ENCODE measurements at places on chromosomes 7 and 10.

DNA sequence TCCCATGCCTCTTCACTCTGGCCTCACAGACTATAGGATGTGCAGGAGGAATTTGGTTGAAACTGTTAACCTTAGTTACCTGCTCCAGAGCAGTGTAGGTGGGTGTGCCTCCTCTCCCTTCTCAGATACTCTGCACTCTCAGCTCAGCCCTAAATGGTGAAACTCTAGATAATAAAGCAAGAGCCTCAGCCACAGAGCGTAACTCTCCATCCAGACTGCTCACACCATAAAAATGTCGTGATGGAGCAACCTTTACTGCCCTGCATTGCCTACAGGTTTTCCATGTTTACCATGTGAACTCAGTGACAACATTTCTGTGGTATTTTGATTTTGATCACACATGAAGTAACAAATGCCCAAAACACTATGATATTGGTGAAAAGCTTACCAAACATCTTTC, 227.7 kb downstream of the CREB5 start:
- DNase-seq = no peak
- peaks cover 11% of the 10 kb centered on the region for H3K4me1 ChIP-seq
- no peak overlapping the region for H3K27ac ChIP-seq
- no peaks in the 10 kb centered on the region for H3K36me3 ChIP-seq
- no peak overlapping the region for H3K4me3 ChIP-seq
- no peaks in the 10 kb centered on the region for H3K27me3 ChIP-seq

GRCh38 chr7:137695942-137696341, 150.8 kb downstream of the DGKI start:
- H3K27me3 ChIP-seq = no peaks in the 10 kb centered on the region
- H3K36me3 ChIP-seq = no peaks in the 10 kb centered on the region
- H3K4me3 ChIP-seq = no peak overlapping the region
- no peak overlapping the region for H3K27ac ChIP-seq

GRCh38 chr7:54342458-54342857, 199.7 kb upstream of the VSTM2A start:
- H3K4me3 ChIP-seq = no peak overlapping the region
- H3K27ac ChIP-seq = no peak overlapping the region
- no peak for DNase-seq
- no peaks in the 10 kb centered on the region for H3K27me3 ChIP-seq
- no peaks in the 10 kb centered on the region for H3K4me1 ChIP-seq

GRCh38 chr10:96703358-96703757, 17.0 kb downstream of the PIK3AP1 start:
- peak overlapping the region; percentile 59 for H3K4me3 ChIP-seq
- DNase-seq = peak; percentile 69
- peak overlapping the region; percentile 100 for H3K27ac ChIP-seq
- peaks cover 7% of the 10 kb centered on the region for H3K36me3 ChIP-seq

DNA sequence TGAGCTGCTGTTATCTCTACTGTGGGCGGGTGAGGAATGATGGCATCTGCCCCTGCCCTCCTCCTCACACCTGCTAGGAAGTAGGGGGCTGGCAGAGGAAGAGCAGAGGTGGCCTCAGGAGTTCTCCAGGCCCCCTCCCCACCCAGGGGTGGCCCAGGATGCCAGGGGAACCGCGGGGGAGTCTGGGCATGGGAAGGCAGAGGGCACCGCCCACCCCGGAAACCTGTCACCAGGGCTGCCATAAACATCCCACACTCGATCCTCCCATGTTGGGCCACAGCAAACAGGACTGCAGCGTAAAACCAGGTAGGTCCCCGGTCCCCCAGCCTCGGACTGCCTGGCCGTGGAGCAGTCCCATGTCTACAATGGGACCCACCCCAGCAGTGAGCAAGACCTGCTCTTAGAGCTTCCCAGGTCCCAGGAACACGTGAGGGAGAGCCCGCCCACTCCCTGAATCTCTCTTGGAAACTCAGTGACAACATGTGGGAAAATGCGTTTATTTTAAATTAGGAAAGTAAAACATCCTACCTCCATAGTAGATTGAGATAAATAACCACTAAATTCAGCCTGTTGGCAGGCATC, 23.4 kb downstream of the EBF3 start:
- H3K4me1 ChIP-seq = no peaks in the 10 kb centered on the region
- no peaks in the 10 kb centered on the region for H3K27me3 ChIP-seq
- H3K27ac ChIP-seq = no peak overlapping the region
- no peaks in the 10 kb centered on the region for H3K36me3 ChIP-seq
- no peak overlapping the region for H3K4me3 ChIP-seq

- DNase-seq = no peak
- 0 out of 2 replicates have a peak, but pooled peaks cover 2% of the 10 kb centered on the region for H3K27me3 ChIP-seq
- no peaks in the 10 kb centered on the region for H3K4me1 ChIP-seq
- no peak overlapping the region for H3K27ac ChIP-seq
Measured at GRCh38 chr7:106339513-106340246, 54.9 kb upstream of the NAMPT start.

DNA sequence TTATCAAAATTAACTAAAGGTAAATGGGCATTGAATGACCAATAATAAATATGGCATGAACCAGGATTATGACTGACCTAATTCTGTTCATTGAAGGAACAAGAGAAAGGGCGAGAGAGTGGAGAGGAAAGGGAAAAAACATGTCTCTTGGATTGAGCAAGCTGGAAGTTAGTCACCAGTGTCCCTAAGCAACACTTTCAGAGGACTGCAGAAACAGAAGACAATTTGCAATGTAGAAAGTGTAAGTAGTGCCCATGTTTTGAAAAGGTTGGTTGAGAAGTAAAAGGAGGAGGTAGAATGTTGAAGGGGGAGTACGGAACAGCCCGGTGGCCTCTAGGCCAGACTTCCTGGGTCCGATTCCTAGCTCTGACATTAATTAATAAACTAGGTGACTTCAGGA, 94.6 kb downstream of the FAS start:
- H3K4me3 ChIP-seq = no peak overlapping the region
- no peaks in the 10 kb centered on the region for H3K27me3 ChIP-seq
- H3K36me3 ChIP-seq = no peaks in the 10 kb centered on the region

DNA sequence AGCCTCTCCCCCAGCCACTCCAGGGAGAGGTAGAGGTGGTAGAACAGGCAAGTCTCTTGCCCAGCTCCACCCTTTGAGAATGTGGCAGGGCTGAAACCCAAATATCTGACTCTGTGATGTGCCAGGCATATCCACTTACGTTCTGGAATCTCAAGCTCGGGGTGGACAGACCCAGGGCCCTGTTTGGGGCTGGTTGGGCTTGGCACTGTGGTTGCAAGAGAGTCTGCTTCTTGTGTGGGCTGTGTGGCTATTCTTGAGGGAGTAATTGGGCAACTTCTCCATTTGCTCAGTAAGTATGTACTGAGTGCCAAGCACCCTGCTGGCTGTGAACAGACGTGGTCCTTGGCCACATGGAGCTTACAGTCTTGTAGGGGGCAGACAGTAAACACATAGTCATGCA, 4.7 kb downstream of the UBTD1 start:
- H3K4me3 ChIP-seq = no peak overlapping the region
- no peak for DNase-seq
- peaks cover 9% of the 10 kb centered on the region for H3K4me1 ChIP-seq
- H3K27me3 ChIP-seq = no peaks in the 10 kb centered on the region
- no peak overlapping the region for H3K27ac ChIP-seq
